ENCODE measurements at places on chromosomes 13 and 19. TPM values are rescaled to one million over a fixed set of nuclear protein-coding genes. Genes with fewer than 3 reads are reported as not detected.
A peak's percentile ranks its signal among the peaks of the same experiment; 100 is the strongest.

- DNase-seq = peak; percentile 71
These were observed 4.6 kb downstream of the PPP5C start for GRCh38 chr19:46351241-46352041.

GRCh38 chr13:43266936-43267615 is 243.7 kb downstream of the DNAJC15 start:
- DNase-seq = no peak

Gene ZNF808
- total RNA-seq = 17.7 TPM

GRCh38 chr13:110297011-110297410 is 9.9 kb downstream of the COL4A1 start:
- DNase-seq = no peak

Gene FSD1
- total RNA-seq = 8.7 TPM

- peak; percentile 60 for DNase-seq
These were observed 74.8 kb upstream of the KLHL1 start for GRCh38 chr13:70183041-70183440.

- DNase-seq = peak; percentile 58
These were observed 46.6 kb upstream of the SLC15A1 start for GRCh38 chr13:98798849-98799645.

GRCh38 chr13:109782066-109782822 is 4.1 kb downstream of the IRS2 start:
- no peak for DNase-seq

Gene ADAMTSL5
- total RNA-seq = 1.5 TPM

DNA sequence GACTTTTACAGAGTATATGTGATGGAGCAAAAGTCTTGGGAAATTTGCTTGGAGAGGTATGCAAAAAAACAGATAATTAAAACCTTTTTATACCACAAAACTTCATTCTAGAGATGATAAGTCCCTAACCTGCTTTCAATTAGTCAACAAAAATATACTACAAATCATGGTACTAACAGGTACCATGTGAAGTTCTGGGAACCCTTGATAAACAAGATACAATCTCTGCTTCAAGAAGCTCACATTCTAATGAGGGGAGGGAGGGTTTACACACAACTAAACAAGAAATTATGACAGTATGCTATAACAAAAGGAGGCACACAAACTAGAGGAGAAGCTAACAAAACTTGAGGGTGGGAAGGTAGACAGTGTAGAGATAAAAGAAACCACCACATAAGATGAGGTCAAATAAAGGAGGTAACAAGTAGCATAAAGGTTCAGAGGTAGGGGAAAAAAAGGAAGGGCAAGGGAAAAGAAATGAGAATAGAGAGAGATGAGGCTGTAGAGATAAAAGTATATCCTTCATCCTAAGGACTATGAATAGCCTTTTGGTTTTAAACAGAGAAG is 91.4 kb downstream of the MYCBP2 start:
- no peak for DNase-seq

All from fibroblast of lung (primary cell).